Activated gamma-delta T cell (primary cell): ENCODE measurements at places on chromosomes 4 and X.

DNA sequence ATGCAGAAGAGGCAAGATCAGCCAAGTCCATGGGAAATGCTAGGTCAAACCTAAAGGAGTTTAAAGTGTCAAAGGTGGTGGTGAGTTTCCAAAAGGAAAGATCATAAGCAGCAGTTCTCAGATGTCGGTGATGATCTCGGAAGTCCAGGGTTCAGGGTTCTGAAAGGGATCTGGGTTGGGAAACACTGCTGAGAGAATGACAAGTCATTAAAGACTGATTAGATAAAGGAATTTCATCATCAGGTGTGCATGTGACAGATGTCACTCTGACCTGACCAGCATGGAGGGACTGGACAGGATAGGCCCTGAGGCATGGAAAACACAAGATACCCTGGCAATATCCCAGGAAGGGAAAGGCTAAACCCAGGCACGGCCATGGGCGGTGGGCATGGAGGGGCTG is 195.7 kb upstream of the TBL1X start:
- DNase-seq = no peak

GRCh38 chr4:182429896-182430295 is 186.7 kb downstream of the TENM3 start:
- no peak for DNase-seq

- DNase-seq = no peak
Observed at GRCh38 chr4:181259081-181259709, 984.0 kb upstream of the TENM3 start.

- DNase-seq = no peak
Observed at GRCh38 chr4:30385650-30386049, 334.5 kb upstream of the PCDH7 start.

GRCh38 chrX:112669824-112670223 is 9.9 kb downstream of the LHFPL1 start:
- DNase-seq = no peak
